ENCODE measurements at places on chromosomes 2 and 18. TPM values are rescaled to one million over a fixed set of nuclear protein-coding genes. Genes with fewer than 3 reads are reported as not detected.

The LOXL3 gene
- polyA plus RNA-seq = 8.3 TPM

The TMEM198 gene
- polyA plus RNA-seq = 2.0 TPM

The GALNT13 gene
- 0.64 TPM for polyA plus RNA-seq

The ZNF385B gene
- polyA plus RNA-seq = 13.4 TPM

The CXCR1 gene
- polyA plus RNA-seq = not detected

The PRKAG3 gene
- polyA plus RNA-seq = 33.0 TPM

The MZT2A gene
- 51.8 TPM for polyA plus RNA-seq

The EVX2 gene
- not detected for polyA plus RNA-seq

The RTP5 gene
- polyA plus RNA-seq = not detected

The CD28 gene
- 6.1 TPM for polyA plus RNA-seq

The IL36RN gene
- polyA plus RNA-seq = not detected

The CD8B2 gene
- polyA plus RNA-seq = 0.07 TPM

The BOLL gene
- polyA plus RNA-seq = 2.5 TPM

The SLC16A14 gene
- polyA plus RNA-seq = not detected

The MOGAT1 gene
- polyA plus RNA-seq = not detected

Data from muscle of arm (tissue), 14 donors.